ENCODE measurements at places on chromosomes 2 and 18.

GRCh38 chr2:14944562-14945346 lies 312.2 kb downstream of the LRATD1 start:
- no peak for DNase-seq

DNA sequence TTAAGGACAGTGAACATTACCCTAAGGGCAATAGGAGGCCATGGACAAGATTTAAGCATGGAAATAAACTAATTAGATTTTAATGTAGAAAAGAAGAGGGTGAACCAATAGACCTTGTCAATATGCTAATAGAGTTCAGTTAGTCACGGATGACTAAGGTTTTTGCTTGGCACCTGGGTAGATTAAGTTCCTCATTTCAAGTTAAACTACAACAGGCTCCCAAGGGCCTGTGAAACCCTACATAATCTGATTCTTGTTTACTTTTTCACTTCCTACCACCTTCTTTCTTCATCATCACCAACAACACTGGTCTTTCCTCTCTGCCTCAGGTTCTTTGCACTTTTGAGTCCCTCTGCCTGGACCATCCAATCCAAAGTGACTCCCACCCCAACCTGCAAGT lies 14.8 kb downstream of the SP110 start:
- DNase-seq = no peak

- peak; percentile 5 for DNase-seq
Observed at GRCh38 chr2:102826904-102827303, 65.1 kb downstream of the TMEM182 start.

GRCh38 chr2:215080545-215080944 lies 57.9 kb downstream of the ABCA12 start:
- DNase-seq = no peak

GRCh38 chr2:99743146-99743545 lies 253.3 kb upstream of the REV1 start:
- no peak for DNase-seq

- no peak for DNase-seq
Observed at GRCh38 chr2:138997346-138997745, 217.2 kb upstream of the NXPH2 start.

DNA sequence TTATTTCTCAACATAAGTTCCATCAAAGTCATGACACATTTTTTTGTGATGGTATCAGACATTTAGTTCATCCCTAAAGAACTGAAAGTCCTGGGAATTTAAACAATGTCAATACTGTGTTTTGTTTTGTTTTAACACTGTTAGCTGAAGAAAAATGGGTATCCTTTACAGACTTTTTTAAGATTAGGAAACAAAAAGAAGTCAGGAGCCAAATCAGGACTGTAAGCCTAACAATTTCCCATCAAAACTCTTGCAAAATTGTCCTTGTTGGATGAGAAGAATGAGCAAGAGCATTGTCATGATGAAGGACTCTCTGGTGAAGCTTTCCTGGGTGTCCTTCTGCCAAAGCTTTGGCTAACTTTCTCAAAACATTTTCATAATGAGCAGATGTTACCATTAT lies 69.4 kb downstream of the SRD5A2 start:
- DNase-seq = no peak

- DNase-seq = no peak
Observed at GRCh38 chr18:32040936-32041335, 22.3 kb downstream of the RNF125 start.

GRCh38 chr2:157413326-157414035 lies 30.4 kb downstream of the CYTIP start:
- DNase-seq = no peak

DNA sequence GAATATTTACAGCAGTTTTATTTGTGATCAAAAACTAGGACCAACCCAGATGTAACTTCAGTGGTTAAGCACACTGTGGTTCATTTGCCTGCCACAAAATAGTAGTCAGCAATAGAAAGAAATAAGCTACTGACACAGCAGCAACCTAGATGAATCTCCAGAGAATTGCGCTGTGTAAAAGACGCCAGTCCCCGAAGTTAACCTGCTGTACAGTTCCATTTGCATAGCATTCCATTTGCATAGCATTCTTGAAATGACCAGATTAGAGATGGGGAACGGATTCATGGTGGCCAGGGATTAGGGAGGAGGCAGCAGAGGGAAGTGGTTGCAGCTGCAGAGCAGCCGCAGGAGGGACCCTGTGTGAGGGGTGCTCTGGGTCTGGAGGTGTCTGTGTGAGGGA lies 39.3 kb upstream of the NFATC1 start:
- DNase-seq = no peak

DNA sequence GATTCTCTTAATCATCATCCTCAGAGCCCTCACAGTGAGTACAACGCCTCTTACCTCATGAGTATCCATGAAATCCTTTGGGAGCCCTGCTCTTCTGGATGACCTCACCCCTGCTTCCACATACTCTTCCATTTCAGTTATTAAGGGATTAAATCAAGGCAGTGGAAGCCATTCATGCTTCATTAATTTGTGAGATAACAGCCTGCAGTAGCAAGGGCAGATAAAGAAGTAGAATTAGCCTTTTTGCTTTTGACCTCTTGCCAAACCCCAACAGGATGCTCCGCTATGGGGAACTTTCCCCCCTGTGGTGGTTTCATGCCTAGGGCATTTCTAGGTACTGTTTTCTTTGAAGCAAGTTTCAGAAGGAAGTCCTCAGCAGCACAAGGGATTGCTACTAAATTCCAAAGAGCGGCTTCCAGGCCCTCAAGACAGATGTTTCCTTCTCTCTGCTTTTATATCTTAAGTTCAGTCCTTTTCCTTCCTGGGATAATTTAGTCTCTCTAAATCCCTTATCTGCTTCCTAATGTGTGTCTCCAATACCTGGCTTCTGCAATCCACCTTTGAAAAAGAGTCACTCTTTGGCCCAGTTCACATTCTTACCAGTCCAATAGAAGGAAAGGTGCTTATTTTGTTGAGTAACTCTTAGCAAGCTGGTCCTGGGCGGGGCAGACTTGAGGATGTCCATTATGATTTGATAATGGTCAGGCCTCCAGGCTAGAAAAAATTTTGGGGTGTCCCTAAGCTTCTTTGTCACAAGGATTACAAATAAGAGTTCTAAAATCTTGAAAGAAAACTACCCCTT lies 76.9 kb downstream of the MYO1B start:
- DNase-seq = peak; percentile 78

GRCh38 chr18:47485221-47485797 lies 233.8 kb upstream of the SKOR2 start:
- DNase-seq = no peak

- DNase-seq = no peak
Observed at GRCh38 chr2:213627054-213627710, 342.9 kb downstream of the SPAG16 start.

- no peak for DNase-seq
Observed at GRCh38 chr2:168433527-168433926, 22.5 kb upstream of the CERS6 start.

DNA sequence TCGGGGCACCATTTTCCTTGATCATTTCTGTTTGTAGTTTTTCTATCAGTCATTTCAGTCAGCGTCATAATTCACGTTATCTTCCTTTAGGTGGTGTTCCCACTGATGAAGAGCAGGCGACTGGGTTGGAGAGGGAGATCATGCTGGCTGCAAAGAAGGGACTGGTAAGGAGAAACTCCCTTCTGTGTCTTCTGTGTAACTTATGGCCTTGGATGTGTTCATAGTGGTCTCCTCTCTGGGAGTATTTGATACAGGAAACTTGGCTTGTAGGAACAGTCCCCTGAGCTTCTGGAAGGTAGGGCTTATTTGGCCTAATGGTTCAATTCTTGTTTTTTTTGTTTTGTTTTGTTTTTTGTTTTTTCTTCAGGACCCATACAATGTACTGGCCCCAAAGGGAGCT lies 1.1 kb downstream of the COX5B start:
- DNase-seq = no peak

- no peak for DNase-seq
Observed at GRCh38 chr2:154589514-154589913, 109.0 kb upstream of the KCNJ3 start.

DNA sequence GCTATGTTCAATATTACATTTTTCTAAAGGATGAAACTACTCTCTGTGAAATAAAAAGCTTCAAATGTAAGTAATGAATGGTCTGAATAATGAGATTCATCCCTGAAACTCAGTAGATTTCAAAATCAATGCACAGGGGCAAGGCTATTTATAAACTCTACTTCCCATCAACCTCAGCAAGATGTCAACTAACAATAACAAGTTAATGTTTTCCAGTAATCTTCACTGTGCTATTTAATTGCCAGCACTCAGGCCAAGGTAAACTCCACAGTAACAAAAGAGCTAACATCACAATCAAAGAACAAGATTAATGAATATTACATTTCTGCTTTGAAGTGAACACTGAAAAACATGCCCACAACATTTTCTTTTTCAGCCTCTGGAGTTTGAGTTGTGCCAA lies 144.3 kb upstream of the ZFP36L2 start:
- DNase-seq = no peak

- no peak for DNase-seq
Observed at GRCh38 chr2:215369181-215369760, 57.4 kb downstream of the ATIC start.

DNA sequence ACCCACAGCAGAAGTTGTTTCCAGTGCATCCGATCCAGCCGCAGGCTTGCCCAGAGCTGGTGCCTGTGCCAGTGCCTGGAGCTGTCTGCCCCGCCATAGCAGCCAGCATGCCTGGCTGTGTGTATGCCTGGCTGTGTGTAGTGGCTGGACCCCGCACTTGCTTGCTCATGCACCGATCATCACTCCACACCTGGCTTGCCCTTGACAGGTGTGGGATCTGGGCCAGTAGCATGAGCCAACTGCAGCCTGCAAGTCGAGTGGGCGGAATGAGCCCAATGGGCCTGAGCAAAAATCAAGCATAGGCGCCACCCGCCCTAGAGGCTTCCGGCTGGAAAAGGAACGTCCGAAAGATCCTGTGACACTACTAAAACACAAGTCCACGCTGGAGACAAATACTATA lies 74.5 kb downstream of the EPB41L3 start:
- no peak for DNase-seq

DNA sequence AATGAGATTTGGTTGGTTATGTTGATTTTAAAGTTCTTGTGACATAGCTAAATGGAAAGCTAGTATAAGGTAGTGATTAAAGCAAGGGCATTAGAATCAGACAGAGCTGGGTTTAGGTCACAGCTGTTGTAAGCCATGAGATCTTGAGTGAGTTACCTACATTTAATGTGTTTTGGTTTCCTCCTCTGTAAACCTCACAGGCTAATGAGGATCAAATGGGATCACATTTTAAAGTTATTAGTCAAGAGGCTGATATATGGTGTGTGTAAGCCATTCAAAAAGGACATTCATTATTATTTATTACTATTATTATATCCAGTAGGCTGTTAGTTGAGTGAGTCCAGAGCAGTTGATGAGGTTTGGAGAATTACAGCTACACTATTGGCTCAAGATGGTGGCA lies 416.2 kb downstream of the IRS1 start:
- DNase-seq = no peak

- DNase-seq = peak; percentile 2
Observed at GRCh38 chr2:196849895-196850294, 40.7 kb upstream of the C2orf66 start.

All from skeletal muscle cell (primary cell).